Stomach (tissue), 19 donors: ENCODE measurements at places on chromosomes 7 and 10. TPM values are rescaled to one million over a fixed set of nuclear protein-coding genes. Genes with fewer than 3 reads are reported as not detected.

Gene LRRD1
- not detected for total RNA-seq

Gene OR9A2
- total RNA-seq: not detected

Gene CRTAC1
- 21.4 TPM for total RNA-seq

Gene TPK1
- total RNA-seq: 13.0 TPM

DNA sequence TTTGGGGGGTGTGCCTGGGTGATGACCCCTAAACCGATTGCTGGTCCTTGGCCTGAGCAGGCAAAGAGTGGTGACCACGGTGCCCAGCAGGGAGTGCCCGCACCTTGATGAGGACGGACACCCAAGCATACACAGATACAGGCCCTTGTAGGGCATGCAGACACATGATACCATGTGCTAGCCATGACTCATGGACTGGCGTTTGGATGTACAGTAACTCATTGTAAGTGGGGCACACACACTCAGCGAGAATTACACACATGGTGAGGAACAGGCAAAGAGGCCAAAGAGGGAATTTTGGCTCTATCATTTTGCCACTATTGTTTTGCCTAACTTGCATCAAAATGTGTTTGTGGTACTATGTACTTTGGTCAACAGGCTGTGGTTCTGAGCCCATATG, 24.1 kb downstream of the KAZALD1 start:
- H3K4me1 ChIP-seq: no peaks in the 10 kb centered on the region
- H3K27ac ChIP-seq: no peak overlapping the region
- H3K4me3 ChIP-seq: no peak overlapping the region
- DNase-seq: no peak

DNA sequence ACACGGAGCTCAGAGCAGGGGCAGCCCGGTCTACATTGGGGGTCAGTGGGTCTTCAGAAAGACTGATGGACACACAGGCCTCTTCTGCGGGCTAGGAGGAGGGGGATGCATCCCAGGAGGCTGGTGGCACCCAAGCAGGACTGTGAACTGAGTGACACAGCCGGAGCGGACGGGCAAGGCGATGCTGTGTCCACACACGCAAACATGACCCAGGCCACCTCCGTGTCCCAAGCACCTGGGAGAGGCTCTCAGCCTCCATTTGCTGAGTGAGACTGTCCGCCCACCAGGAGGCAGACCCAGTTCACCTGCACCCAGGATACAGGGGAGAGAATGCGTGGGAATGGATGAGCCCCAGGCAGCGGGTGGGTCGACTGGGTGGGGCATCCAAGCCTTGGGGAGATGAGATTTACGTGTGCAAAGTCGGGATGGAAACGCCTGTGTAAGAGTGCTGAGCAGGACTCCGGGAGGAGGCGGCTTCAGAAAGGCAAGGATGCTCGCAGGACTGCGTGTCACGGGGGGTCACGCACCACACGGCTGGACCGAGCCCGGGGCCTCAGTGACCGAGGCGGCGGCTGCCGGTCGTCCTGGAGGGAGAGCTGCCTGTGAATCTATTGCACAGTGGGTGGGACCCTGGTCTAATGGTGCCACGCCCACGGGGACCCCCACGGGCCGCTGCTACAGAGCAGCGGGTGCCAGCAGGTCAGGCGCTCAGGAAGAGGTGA, 262.8 kb downstream of the ADARB2 start:
- no peak overlapping the region for H3K27ac ChIP-seq
- no peak for DNase-seq
- no peak overlapping the region for H3K4me3 ChIP-seq
- H3K4me1 ChIP-seq: no peaks in the 10 kb centered on the region
- no peaks in the 10 kb centered on the region for H3K36me3 ChIP-seq

GRCh38 chr10:61643316-61643751, 19.4 kb upstream of the CABCOCO1 start:
- no peaks in the 10 kb centered on the region for H3K27me3 ChIP-seq
- no peaks in the 10 kb centered on the region for H3K4me1 ChIP-seq
- no peak for DNase-seq
- H3K27ac ChIP-seq: no peak overlapping the region
- no peaks in the 10 kb centered on the region for H3K36me3 ChIP-seq

- H3K27ac ChIP-seq: no peak overlapping the region
- no peak for DNase-seq
- H3K27me3 ChIP-seq: no peaks in the 10 kb centered on the region
- H3K4me1 ChIP-seq: no peaks in the 10 kb centered on the region
These were observed 146.7 kb upstream of the COL1A2 start for GRCh38 chr7:94247970-94248369.

DNA sequence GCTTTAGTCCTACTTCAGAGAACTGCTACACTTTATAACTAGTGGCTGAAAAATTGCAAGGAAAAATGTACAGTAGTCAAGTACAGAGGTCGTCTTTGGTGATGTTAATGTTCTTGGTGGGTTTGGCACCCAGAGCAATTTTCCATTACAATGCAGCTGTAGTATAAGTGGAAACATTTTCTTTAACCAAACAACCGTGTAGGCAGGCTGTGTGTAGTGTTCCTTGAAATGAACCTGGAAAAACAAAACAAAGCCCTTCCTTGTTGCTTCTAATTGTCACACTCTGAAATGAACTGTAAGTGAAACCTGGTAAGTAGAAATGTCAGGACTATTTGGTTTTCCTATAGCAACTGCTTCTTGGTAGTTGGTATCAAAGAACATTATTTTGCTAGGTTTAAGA, 256.9 kb downstream of the MDFIC start:
- no peak for DNase-seq
- H3K27me3 ChIP-seq: no peaks in the 10 kb centered on the region

GRCh38 chr7:17773289-17773626, 167.0 kb downstream of the SNX13 start:
- H3K36me3 ChIP-seq: no peaks in the 10 kb centered on the region
- no peak overlapping the region for H3K4me3 ChIP-seq
- no peak for DNase-seq
- no peak overlapping the region for H3K27ac ChIP-seq

GRCh38 chr7:100895956-100896731, 456 bp upstream of the ACHE start:
- H3K36me3 ChIP-seq: no peaks in the 10 kb centered on the region
- peak; percentile 54 for DNase-seq
- H3K4me1 ChIP-seq: peaks cover 31% of the 10 kb centered on the region

GRCh38 chr7:15839416-15840100, 153.1 kb upstream of the MEOX2 start:
- H3K4me3 ChIP-seq: peak overlapping the region; percentile 0
- H3K27ac ChIP-seq: peak overlapping the region; percentile 52
- H3K36me3 ChIP-seq: no peaks in the 10 kb centered on the region

DNA sequence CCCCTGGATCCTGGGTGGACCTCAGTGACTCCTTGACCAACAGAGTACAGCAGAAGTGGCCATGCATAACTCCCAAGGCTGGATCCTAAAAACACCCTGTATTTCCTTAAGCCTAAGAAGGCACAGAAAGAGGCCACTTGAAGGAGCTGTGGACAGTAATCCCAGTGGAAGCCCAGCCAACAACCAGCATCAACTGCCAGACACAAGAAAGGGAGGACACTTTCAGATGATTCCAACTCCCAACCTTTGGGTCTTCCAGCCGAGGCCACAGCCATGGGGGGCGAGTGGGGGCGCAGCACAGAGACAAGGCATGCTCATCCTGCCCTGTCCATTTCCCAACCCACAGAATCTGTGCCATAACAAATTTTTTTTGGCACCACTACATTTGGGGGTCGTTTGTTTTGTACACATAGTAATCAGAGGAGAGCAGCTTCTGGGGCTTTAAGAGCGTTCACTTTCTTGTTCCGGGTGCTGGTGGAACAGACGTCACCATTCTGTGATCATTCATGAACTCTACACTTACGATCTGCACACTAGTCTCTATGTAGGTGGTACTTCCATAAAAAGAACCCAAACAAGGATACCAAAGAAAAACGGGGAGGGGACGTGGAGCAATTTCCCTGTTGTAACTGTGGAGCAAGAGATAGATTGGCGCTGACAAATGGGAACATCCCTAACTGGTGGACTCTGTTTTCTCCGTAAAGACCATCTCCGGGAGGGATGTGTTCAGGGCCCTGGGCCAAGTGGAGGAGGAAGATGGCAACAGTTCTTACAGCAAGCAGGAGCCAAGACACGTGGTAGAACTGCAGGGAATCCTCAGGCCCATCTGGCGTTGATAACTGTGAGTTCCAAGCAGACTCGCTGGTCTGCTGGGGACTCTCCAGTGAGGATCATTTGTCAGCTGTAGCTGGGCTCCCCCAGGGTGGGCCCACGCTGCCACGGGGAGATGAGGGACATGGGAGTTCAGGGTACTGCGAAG, 6.0 kb upstream of the SLC29A3 start:
- DNase-seq: no peak
- H3K27ac ChIP-seq: peak overlapping the region; percentile 27
- H3K27me3 ChIP-seq: no peaks in the 10 kb centered on the region
